ENCODE measurements at places on chromosomes 5 and 9.

DNA sequence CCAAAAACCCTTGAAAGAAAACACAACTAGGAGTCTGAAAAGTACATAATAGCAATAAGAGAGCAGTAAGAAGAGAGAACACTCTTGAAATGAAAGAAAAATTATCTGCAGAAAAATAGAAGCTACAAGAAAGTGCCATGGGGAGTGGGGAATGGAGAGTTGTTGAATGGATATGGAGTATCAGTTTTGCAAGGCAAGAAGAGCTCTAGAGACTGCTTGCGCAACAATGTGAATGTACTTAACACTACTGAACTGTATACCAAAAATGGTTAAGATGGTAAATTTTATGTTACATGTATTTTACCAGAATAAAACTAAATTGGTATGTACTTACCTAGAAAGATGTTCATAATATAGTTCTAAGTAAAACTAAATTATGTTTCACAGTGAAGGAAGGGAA lies 54.8 kb upstream of the RASGRF2 start:
- no peak for DNase-seq

DNA sequence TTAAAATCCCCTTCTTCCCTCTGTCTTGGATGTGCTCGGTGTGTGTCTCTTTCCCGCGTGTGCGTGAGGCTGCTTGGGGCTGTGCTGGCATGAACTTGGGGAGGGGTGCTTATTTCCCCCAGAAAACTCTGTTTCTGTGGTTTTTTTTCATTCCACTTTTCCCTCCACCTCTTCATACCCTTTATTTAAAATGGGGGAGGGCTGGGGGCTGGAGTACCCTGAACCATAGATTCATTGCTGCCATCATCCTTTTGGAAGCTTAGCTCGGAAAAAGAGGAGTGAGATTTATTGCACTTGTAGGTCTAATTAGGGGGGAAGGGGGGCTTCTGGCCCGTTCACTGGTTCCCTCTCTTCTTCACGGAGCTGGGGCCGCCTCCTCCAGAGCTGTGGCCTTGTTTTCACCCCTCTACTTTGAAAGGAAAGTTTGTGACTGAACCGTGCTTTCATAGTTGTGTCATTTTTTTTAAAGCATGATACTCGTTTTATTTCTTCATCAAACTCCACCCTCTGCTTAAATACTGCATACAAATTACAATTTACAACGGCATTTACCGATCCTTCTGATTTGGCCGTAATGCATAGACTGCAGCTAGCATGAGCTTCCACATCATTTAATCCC lies 2.9 kb downstream of the NR2F1 start:
- no peak for DNase-seq

- DNase-seq = no peak
Measured at GRCh38 chr9:91063471-91063870, 261.9 kb downstream of the SYK start.

DNA sequence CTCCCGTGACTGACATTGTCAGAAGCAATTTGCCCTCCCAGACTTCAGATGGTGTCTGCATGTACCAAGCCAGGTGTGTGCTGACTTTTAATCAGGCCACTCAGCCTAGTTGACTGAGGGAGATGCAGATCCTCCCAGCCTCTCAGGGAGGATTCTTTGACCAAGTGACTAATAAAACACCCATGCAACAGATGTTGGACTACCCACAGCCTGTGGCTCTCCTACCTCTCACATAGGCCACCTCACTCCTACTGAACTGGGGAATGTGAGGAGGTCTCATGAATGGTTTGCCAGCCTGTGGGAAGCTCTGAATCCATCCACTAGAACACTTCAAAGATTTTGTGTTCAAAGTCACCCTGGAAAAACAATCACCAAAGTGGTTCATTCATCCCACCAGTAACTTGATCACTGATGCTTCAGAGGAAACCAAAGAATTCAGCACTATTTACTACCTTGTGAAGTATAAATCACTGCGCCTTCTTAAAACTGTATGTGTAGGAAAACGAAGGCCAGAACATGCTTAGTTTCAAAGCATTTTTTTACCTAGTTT lies 80.1 kb downstream of the ESM1 start:
- DNase-seq = no peak

DNA sequence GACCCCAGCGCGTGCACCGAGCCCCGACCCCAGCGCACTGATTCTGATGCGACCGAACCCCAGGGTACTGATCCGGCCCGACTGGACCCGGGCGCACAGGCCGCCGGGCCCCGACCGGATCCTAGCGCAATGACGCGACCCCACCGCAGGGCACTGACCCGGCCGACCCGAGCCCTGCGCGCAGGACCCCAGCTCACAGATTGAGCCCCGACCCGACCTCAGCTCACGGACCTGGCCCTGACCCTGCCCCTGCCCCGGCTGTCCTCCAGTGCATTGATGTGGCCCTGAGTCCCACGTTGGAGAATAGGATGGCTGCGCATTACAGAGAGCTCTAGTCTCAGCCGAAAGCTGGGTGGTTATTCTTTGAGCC lies 438 bp downstream of the TRIP13 start:
- DNase-seq = no peak

DNA sequence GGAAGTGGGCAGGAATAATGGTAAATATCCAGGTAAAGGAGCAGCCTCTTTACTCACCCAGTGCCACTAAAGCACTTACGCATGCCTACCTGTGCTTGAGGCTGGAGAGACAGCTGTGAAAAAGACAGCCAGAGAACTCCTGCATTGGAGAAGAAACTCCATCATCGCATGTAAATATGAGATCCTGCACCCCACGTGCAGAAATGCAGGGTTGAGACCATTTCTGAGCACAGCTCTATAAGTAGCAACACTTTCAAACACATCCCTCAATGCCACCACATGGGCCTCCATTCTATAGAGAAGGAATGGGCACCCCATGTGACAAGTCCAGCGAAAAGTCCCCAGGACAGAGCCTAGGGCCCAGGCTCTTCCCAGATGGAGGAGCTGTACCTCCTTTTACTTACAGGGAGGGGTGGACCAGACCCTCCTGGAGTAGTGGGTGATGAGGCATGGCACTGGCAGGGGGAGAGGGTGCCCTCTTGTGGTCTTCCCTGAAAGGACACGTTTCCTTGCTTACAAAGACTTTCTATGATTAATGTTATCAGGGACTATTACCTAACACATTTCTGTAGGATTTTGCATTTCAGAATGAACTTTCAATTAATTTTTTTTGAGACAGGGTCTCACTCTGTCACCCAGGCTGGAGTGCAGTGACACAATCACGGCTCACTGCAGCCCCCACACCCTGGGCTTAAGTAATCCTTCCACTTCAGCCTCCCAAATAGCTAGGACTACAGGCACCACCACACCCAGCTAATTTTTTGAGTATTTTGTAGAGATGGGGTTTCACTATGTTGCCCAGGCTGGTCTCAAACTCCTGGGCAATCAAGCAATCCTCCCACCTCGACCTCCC lies 55.3 kb upstream of the IL17B start:
- peak; percentile 23 for DNase-seq

DNA sequence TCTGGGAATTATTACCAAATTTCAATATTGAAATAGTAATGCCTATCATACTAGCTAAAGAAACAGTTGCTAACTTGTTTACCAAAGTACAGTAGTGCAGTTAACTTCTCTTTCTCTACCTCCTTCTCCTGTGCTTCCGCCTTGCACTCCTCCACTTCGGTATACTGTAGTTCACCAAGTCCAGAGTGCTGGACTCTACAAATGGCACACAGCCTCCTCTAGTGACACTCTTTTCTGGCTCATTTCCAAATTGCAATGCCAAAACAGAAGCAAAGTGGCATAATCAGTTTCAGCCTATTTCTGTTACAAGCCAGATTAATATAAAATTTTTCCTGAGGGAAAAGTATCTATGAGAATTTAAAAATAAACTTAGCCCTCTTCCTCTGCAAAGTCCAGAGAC lies 86.0 kb upstream of the RASGRF2 start:
- DNase-seq = no peak

- DNase-seq = no peak
Measured at GRCh38 chr9:79409182-79409823, 162.5 kb upstream of the TLE4 start.

DNA sequence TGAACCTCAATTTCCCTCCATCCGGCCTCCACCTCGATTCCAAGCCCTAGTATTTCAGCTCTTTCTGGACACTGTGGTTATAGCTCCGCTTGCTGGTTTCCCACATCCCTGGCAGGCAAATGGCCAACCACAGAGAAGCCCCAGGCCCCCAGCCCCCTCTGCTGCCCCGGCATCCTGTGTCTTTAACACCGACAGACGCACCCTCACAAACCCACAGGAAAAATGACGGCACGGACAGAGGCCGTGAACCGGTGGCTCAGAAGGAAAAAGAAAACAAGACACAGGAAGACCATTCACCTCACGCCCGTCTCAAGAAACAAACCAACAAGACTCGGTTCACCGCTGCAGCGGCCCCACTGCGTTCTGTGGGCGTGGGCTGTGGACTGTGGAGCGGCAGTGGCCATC lies 1.5 kb upstream of the CLIC3 start:
- peak; percentile 42 for DNase-seq

DNA sequence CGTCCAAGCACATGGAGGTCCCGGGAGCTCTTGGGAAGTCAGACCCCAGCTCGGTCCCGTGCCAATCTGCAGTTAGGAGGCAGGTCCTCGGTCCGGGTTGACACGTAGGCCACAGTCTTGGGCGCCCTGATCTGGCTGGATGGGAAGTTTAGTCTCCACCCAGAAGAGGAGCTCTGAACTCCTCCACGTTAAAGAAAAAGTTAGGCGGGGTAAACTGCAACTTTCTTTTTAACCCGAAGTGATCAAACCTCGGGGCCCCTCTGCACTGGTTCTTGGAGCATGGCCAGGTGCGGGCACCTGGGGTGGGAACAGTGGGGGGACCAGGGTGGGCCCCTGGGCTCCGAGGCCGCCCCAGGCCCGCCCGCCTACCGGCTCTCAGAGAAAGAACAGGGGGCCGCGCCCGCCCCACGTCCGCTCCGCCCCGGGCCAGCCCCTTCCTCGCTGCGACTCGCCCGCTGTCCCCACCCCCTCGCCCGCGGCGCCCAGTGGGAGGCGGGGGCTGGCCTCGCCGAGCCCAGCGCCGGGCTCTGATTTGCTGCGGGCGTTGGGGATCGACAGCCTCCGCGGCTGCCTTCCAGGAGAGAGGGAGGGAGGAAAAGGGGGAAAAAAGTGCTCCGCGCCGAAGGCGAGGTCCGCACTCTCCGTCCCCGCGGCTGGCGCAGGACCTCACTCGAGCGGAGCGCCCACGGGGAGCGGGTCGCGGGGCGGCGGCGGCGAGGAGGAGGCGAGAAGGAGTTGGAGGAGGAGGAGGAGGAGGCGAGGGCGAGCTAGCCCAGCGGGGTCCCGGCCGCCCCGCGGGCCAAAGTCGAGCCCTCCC lies at the start of gene COL5A1:
COL5A1 (plus strand) TSS at position 631 of the 817 bp plus-strand sequence. CDS start 385 bp downstream, outside the sequence.
- DNase-seq = peak; percentile 34

GRCh38 chr5:43208658-43209057 lies 16.6 kb downstream of the NIM1K start:
- no peak for DNase-seq

- DNase-seq = no peak
Measured at GRCh38 chr9:109975574-109976295, 195.7 kb downstream of the PALM2AKAP2 start.

GRCh38 chr5:7844901-7845300 lies 6.0 kb downstream of the CFAP90 start:
- DNase-seq = no peak

DNA sequence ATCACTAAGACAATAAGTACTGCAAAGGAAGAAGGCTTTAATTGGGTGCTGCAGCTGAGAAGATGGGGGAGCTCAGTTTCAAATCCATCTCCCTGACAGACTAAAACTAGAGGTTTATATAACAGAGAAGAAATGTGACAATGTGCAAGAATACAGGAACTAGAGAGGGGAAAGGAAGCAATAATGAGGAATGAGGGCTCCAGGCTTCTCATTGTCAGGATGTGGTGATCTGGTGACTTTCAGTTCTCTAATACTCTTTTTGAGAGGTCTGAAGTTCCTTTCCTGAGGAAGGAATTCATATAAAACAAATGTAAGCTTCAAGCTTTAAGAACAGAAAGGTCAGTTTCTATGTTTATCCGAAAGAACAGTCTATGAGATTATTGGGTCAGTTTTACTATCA lies 42.5 kb upstream of the SPATA31E1 start:
- no peak for DNase-seq

GRCh38 chr9:13707612-13708576 lies 428.4 kb upstream of the MPDZ start:
- no peak for DNase-seq

DNA sequence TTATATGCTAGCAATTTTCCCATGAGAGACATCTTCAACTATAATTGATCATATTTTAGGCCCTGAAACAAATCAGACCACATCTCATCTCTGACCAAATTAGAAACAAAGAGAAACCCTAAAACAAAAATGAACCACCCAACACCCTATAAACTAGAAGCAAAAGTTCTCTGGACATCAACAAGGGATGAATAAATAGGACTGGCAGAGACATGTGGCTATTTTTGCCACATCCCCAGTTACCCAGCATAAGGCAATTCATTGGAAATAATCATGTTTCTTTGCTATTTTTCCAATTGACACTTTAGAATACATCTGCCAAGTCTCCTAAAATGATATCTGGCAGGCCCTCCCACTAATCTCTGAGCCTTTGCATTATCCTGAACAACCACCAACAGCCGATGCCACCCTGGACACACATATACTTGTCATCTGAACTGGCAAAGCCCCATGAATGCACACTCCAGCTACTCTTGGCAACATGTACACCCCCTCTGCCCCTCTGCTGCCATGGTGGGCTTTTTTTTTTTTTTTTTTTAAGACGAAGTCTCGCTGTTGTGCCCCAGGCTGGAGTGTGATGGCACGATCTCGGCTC lies 53.5 kb upstream of the EQTN start:
- DNase-seq = no peak

- no peak for DNase-seq
Measured at GRCh38 chr9:74001382-74001781, 495.8 kb upstream of the RORB start.

GRCh38 chr5:10663489-10664179 lies 97.4 kb downstream of the DAP start:
- no peak for DNase-seq

- peak; percentile 80 for DNase-seq
Measured at GRCh38 chr9:134455934-134456755, 129.9 kb downstream of the RXRA start.

- no peak for DNase-seq
Measured at GRCh38 chr9:100689635-100690034, 111.8 kb downstream of the CAVIN4 start.

Measured in central memory CD4-positive, alpha-beta T cell (primary cell).